Glutamatergic neuron (in vitro differentiated cells): ENCODE measurements at places on chromosomes 13 and 19.

DNA sequence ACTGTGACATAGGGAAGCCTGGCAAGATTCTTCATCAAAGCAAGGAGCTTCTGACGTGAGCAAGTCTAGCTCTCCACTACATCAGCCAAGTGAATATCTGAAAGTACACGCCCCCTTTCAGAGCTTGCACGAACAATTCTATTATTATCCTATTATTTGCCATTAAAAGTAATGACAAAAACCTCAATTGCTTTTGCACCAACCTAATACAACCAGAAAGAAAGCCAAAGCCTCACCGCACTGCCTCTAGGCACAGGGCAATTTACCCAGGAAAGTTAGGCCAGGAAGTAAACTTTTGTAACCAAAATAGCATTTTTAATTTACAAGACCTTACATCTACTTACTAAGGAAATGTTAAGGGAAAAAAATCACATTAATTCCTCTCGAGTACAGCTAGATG lies 41.2 kb downstream of the LATS2 start:
- DNase-seq: no peak

- DNase-seq: no peak
Measured at GRCh38 chr13:37168151-37168550, 62.7 kb upstream of the CSNK1A1L start.

GRCh38 chr19:48283908-48284307 lies 14.0 kb downstream of the ZNF114 start:
- DNase-seq: no peak

GRCh38 chr13:39035204-39035603 lies 2.7 kb downstream of the PROSER1 start:
- no peak for DNase-seq

GRCh38 chr13:52165411-52165810 lies 6.0 kb upstream of the NEK3 start:
- DNase-seq: no peak

DNA sequence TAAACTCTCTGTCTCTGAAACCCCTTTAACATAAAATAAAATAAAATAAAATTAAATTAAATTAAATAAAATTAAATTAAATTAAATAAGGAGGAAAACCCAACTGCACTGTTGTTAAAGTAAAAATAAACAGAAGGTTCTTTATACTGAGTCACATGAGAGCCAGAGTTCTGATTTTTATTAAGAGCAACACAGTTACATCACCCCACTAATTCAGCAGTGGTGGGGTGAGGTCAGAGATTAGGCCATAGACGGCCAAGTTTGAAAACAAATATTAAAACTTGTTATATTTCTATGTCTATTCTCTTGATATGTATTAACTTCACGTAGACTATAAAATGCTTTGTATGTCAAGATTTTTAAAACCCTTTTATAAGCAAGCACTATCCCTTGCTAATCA lies 59.5 kb downstream of the MYCBP2 start:
- DNase-seq: no peak

- no peak for DNase-seq
Measured at GRCh38 chr13:24038405-24038804, 122.1 kb upstream of the SPATA13 start.

DNA sequence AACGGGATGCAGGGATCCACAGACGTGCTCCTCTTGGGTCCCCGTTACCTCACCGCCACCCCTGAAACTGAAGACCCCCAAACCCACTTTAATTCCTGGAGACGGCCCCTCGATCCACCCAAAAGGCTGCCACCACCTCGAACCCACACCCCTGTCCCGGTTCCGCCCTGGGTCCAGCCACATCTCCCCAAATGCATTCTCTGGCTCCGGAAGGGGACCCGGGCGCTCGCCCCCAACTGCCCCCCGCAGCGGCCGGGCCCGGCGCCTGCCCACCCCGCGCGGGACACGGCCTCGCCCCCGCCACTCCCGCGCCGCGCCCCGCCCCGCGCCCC lies 219 bp upstream of the FSTL3 start:
- no peak for DNase-seq

GRCh38 chr13:39531646-39532045 lies 71.3 kb downstream of the LHFPL6 start:
- no peak for DNase-seq

- no peak for DNase-seq
Measured at GRCh38 chr13:20415306-20415679, 110.4 kb downstream of the CRYL1 start.

- DNase-seq: no peak
Measured at GRCh38 chr13:81199956-81200355, 859.0 kb upstream of the SPRY2 start.

DNA sequence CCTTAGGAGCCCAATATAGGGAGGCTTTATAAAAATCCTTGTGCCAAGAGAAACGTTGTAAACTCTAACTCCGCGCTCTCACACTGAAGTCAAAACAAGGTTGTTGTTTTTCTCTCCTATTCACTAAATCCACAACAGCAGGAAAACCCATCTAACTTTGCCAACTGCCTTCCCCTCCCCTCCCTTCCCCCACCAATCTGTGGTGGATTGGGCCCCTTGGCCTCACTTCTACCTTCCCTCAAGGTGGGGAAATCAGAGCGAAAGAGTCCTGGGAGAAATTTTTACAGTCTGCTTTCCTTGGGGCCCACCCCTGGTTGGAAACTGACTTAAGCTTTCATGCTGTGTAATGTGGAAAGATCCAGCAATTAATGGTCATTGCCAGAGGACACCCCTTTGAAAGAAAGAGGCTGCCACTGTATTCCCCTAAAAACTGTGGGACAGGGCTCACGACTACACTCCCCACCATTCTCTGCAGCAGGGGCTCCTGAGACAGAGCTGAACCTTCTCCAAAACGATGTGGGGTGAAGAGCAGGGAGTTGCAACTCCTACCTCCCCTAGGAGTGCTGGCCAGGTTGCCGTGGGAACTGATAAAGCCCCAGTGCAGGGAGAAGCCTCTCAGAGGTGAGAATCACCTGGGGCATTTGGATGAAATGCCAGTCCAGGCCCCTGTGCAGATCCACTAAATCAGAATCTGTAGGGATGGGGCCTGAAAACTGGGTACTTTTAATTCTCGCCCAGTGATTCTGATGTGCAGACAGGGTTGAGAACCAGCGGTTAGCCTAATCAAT lies 1.1 kb downstream of the DHRS12 start:
- no peak for DNase-seq

DNA sequence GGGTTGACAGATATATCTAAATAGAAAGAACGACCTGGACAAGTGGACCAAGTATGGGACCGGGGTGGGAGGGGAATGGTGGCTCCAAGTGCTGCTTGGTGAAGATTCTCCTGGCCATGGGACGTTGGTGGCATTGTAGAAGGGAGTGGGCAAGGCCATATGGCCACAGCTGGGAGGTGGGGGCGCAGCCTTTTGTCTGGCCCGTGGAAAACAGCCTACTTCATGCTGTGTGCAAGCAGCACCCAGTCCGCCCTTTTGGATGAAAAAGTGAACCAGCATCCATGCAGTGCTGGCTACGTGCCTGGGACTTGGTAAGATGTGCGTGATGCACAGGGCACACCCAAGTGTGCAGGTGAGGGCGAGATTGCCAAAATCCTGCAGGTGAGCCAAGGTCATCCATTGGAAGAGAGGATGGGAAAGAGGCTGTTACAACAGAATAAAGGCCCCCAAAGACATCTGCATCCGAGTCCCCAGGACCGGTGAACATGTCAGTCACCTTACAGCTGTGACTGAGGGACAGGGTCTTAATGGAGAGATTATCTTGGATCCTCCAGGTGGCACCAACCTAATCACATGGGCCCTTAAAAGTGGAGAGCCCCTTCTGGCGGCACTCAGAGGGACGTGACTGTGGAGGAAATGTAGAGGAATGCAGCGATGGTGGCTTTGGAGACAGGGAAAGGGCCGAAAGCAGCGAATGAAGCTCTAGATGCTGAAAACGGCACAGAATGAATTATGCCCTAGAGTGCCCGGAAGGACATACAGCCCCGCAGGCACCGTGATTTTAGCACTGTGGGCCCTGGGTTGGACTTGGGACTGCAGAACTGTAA lies 40.8 kb downstream of the TEX29 start:
- DNase-seq: no peak

- DNase-seq: no peak
Measured at GRCh38 chr13:114285166-114285808, 3.9 kb downstream of the UPF3A start.

- DNase-seq: no peak
Measured at GRCh38 chr13:44679597-44679996, 103.5 kb upstream of the TSC22D1 start.

DNA sequence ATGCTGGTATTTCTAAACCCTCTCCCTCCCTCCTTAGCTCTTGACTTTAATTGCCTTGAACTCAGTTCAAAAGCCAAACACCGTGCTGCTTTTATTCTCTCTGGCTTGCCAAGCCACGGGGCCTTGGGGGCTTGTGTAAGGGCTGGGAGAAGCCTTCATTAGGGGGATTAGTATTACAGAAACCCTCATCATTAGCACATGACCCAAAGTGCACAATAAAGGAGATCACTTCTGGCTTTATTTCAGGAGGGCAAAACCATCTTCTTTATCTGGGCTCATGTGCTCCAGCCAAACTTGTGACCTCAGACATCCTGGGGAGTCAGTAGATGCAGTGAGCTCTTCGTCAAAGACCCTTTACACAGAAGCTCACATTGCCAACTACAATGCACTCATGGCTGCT lies at the start of gene DCT:
TSS of gene DCT (minus strand) at position 67 of the 400 bp plus-strand sequence. CDS start 427 bp downstream, outside the sequence.
- no peak for DNase-seq

DNA sequence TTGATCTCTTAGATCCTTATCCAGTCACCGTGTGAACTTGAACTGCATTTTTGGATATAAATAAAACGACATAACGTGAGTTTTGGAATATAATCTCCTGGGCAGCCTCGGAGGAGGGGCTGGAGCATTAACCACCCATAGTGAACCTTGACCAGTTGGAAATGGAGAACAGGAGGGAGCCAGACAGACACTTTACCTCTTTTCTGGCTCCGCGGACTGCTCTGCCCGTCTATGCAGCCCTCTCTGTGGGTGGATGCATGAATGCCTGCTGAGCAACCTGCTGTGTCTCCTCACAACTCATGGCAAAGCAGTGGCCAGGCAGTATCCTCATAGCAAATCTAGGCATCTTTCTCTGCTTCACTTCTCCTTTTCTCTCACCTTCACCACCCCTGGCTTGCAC lies 10.5 kb upstream of the COG3 start:
- DNase-seq: no peak

DNA sequence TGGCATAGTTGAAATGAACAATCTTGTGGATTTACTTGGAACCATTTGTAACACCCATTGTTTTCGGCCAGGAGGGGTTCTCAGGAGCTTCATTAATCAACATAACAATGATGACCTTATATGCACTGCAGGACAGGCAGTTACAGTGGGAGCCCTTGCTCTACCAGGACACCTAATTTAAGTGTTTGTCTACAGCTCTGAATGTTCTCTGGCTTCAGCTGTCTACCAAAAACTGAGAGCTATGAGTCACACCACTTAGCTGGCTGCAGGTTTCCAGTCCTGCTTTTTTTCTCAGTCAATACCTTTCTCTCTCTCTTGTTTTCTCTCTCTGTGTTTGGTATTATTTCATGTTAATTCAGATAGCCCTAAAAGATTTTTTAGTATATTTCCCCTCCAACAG lies 105.4 kb upstream of the MBNL2 start:
- DNase-seq: no peak

DNA sequence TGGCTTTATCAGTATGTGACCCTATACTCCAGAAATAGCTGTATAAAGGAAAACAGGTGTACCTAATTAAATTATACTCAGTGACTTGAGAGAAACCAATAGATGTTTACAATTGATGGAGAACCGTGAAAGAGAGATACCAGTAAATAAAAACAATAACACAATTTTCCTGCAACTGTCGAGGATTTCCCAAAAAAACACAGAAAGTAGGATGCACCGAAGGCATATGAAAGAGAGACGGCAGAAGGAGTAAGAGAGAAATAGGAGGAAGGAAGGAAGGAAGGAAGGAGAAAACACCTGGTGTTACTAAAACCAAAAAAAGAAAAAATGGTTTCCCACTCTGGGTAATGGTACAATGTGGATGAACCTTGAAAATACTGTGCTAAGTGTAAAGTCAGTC lies 6.8 kb upstream of the ZNF229 start:
- DNase-seq: no peak

GRCh38 chr19:739998-740715 lies 10.8 kb upstream of the MISP start:
- no peak for DNase-seq

- DNase-seq: no peak
Measured at GRCh38 chr13:76619631-76620030, 266.6 kb downstream of the KCTD12 start.

- DNase-seq: no peak
Measured at GRCh38 chr19:1678073-1678472, 25.7 kb upstream of the TCF3 start.

GRCh38 chr19:40974633-40975037 lies 16.4 kb upstream of the CYP2B6 start:
- peak; percentile 75 for DNase-seq

DNA sequence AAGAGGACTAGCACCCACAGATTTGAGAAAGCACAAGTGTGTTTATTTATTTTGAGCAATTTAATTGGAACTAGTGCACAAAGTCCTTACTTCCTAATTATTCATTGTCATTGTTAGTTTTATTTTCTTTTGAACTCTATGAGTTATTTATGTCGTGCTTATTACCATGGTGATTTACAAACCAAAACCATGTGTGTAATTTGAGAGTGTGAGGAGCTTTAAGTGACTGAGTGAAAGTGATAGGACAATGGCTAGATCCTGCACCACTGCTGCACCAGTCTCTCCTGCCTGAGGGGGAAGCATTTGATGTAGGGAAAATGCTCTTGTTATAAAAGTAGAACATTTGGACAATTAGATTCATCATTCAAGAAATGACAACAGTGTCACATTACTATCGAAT lies 172.3 kb upstream of the KLF12 start:
- DNase-seq: no peak

- no peak for DNase-seq
Measured at GRCh38 chr13:73372666-73373627, 314.1 kb downstream of the KLF5 start.

DNA sequence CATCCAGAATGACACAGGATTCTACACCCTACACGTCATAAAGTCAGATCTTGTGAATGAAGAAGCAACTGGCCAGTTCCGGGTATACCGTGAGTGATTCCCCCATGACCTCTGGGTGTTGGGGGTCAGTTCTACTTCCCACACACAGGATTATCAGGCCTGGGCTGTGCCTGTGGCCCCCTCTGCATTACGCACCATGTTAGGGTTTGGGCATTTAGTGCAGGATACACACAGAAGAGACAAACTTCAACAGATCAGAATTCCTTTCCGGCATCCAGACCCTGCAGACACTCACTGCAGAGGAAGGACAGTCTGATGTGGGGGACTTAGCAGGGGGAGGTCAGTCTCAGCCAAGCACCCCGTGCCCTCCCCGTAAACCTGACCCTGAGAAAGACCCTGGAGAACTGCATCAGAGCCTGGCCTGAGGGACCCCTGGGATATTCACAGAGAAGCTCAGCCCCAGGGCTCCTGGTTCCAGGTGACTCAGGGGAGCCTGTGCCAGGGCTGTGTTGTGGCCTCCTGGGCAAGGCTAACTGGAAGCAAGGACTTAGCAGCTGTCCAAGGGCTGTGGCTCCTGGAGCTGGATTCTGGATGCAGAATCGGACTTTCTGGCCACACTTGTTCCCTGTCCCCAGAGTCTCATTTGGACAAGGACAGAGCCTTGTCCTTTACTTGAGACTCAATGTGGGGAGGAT lies 1.7 kb downstream of the CEACAM5 start:
- DNase-seq: no peak
